ENCODE measurements at places on chromosomes 3 and 15. TPM values are rescaled to one million over a fixed set of nuclear protein-coding genes. Genes with fewer than 3 reads are reported as not detected.

The SMAD6 gene
- 16.2 TPM for total RNA-seq

DNA sequence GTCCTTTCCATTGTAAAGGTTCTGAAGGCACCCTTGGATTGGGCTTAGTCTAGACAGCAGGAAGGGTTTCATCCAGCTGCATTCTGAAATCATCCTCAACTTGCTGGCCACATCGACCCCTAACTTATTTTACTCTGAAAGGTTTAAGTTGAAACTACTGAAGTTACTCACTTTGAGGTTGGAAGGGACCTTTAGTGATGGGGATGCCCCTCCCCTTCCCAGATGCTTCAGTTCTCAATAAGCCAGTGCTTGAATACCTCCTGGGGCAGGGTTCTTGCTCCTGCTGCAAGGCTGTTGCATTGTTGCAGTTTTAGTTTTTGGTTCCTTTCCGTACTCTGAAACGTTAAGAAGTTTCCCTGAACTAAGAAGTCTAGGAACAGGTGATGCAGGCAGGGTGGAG lies 26.4 kb downstream of the FGD5 start:
- no peak for DNase-seq

- no peak for DNase-seq
These were observed 1091.9 kb downstream of the NSUN3 start for GRCh38 chr3:95154766-95155165.

The GOLGA6L7 gene
- not detected for total RNA-seq

GRCh38 chr3:24518990-24519367 lies 24.3 kb upstream of the THRB start:
- DNase-seq = no peak

The AHSG gene
- 763 TPM for total RNA-seq

Data from left lobe of liver (tissue), 2 donors.